ENCODE measurements at places on chromosomes 4 and X.

DNA sequence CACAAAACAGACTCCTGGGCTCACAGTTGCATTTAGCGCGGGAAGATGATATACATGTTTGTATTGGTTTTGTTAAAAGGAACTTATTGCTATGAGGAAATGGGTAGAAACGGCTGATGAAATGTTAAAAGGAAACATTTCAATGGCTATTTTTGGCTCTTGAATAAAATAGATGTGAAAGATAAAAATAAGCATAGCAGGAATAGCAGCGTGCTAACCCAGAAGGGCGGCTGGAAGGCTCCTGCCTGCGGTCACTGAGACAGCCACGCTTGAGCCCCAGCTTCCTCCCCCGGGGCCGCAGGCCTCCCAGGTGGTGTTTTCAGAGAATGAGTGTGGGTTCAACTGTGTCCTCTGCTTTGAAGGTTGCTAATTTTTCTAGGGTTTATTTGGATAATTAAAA, 35.0 kb upstream of the CLCN4 start:
- DNase-seq = no peak

DNA sequence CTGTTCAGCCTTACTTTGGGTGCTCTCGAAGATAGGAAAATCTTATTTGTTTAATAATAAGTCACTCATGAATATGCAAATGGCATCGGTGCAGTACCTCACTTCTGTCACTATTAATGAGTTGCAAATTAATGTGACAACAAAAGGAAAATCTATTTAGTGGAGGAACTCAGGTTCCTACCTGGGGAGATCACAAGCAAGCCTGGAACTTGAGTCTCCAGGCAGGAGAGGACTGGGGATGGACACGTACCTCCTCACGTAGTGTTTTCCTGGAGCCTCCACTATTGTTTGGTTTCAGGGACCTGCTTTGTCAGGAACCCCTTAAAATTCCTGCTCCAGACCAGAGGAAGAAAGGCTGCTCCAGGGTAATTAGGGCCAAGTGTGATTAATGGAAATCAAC, 82.1 kb downstream of the BCOR start:
- DNase-seq = no peak

- DNase-seq = no peak
Measured at GRCh38 chr4:133150486-133151340, 1.6 kb downstream of the PCDH10 start.

GRCh38 chrX:44274096-44274495, 69.4 kb downstream of the EFHC2 start:
- DNase-seq = no peak

GRCh38 chr4:125719987-125720386, 405.2 kb downstream of the FAT4 start:
- no peak for DNase-seq

DNA sequence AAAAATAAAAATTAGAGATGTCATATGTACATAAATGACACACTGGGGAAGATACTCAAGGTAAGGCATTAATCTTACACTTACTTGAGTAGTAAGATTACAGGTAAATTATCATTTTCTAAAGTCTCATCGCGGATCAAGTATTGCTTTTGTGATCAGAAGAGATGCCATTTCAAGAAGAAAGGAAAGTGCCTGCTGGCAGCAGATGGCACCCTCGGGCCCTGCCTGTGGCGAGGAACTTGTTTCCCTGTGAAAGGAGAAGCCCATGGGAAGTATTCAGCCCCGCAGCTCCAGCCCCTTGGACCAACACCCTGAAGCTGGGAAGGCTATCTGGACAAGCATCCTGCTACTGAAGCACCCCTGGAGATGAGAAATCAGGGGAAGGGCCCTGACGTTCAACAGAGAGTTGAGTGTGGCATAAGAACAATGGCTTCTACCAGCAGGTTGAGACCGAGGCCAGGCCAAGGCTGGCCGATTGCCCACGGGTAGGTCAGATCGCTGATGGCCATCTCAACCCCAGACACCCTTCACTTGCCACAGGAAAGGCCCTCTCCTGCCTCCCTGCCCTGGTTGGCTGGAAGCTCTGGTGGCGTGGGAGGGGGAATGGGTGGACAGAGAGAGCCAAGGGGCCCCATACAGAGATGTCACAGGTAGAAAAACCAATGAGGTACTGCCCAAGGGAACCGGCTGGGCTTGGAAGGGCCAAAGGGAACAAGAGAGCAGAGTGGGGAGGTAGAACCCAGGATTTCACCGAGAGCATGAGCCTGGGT, 18.8 kb upstream of the MXD4 start:
- DNase-seq = no peak

DNA sequence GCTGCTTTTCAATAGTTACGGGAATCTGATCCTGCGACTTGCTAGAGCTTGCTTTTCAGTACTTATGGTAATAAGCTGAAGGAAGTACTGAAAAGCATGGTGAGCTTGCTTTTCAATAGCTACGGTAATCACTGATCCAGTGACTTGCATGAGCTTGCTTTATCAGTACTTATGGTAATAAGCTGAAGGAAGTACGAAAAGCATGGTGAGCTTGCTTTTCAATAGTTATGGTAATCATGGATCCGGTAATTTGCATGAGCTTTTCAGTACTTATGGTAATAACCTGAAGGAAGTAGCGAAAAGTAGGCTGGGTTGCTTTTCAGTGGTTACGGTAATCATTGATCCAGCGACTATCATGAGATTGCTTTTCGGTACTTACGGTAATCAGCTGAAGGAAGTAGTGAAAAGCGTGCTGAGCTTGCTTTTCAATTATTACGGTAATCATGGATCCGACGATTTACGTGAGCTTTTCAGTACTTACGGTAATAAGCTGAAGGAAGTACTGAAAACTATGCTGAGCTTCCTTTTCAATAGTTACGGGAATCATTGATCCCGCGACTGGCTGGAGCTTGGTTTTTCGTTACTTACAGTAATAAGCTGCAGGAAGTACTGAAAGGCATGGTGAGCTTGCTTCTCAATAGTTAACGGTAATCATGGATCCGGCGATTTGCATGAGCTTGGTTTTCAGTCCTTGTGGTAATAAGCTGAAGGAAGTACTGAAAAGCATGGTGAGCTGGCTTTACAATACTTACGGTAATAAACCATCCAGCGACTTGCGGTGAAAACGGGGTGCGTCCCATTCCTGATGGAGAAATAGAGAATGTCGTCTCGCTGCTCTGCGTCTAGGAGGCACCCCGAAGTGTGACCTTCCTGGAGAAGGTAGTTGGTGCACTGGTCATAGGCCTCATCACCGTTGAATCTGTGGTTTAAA, 6.5 kb downstream of the CRLF2 start:
- DNase-seq = peak; percentile 95

DNA sequence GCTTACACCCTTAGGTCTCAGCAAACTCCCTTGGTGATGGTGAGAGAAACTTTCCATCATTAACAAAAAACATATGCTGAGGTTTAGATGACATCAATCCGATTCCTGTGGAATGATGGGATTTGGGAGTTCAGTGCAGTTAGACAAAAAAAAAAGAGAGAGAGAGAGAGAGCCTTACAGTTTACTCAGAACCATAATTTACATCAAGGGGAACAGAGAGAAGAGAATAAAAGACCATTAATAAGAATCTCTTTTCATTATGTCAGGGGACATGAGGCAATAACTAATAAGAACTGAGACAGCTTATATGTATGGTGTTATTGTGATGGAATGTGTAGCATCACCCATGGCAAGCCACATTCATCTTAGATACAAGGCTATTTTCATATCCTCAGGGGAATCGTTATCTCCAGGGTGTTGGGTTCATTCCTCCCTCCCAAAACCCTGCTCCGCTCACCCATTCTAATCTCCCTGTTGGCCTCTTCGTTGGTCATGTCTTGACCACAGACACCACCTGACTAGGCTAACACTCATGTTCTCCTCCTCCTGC, 175.7 kb upstream of the MXRA5 start:
- no peak for DNase-seq

GRCh38 chr4:139951021-139951420, 203.0 kb downstream of the MAML3 start:
- DNase-seq = no peak

GRCh38 chr4:174631901-174632758, 109.8 kb upstream of the HPGD start:
- no peak for DNase-seq

- DNase-seq = no peak
Measured at GRCh38 chr4:159227984-159228383, 125.1 kb downstream of the RAPGEF2 start.

- DNase-seq = no peak
Measured at GRCh38 chrX:9865804-9866472, 79.7 kb downstream of the SHROOM2 start.

- DNase-seq = no peak
Measured at GRCh38 chr4:78799551-78800495, 23.7 kb downstream of the BMP2K start.

DNA sequence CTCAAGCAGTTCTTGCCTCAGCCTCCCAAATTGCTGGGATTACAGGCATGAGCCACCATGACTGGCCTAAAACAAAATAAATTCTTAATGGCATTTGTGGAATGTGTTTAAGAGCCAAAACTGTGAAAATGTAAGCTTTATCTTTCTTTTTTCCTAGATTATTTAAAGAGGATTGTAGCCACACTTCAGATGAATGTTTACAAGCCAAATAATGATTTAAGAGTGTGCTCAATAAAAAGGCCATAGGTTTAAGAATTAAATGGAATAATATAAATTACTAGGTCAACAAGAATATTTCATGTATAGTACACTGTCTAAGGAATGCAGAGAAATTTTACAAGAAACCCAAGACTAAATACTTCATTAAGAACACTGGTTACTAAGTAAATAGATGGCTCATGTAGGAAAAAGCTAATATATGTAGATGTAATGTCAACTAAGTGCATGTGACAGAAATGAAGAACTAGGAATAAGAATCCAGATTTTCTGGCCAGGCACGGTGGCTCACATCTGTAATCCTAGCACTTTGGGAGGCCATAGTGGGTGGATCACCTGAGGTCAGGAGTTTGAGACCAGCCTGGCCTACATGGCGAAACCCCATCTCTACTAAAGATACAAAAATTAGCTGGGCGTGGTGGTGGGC, 21.3 kb upstream of the UGDH start:
- no peak for DNase-seq

- no peak for DNase-seq
Measured at GRCh38 chrX:15973946-15974345, 119.3 kb upstream of the AP1S2 start.

DNA sequence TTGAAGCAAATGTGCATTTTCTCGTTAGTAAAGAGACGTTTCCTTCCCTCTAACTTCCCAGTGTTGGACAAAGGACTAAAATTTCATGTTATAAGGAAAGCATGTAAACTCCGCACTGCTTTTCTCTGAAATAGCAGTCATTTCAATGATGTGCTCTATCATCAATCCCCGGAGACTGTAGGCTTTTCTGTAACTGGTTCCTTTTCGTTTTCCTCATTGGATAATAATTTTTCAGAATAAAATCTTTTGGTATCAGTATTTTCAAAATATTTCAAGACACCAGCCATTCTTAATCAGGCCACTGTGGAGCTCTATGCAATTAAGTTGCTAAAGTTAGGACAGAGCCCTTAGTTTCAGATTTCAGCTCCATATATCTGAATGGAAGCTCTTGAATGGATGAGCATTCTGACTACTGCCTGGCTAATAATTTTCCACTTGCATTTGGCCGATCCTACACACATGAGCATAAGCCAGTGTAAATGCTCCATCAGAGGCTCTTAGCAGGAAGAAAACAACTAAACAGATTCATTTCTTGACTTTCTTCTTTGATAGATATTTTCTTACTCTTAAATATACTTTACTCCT, 157.7 kb downstream of the CHIC2 start:
- DNase-seq = no peak

GRCh38 chrX:536616-537015, 94.0 kb upstream of the SHOX start:
- no peak for DNase-seq

DNA sequence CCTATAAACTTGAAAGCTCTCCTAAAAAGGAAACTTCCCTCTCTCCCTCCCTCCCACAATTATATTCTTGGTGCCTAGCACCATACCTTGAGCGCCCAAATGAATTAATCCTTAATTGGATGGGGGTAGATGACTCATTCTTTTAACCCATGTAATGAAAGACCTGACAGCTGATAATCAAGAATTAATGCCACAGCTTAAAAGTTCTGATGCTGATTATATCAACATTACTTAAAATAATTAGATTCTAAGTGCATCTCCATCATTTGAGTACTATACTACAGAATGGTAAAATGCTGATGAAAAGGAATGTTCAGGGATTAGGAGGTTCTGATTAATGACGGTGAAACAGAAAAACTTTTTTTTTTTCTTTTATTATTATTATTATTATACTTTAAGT, 117.0 kb downstream of the ENOX2 start:
- no peak for DNase-seq

DNA sequence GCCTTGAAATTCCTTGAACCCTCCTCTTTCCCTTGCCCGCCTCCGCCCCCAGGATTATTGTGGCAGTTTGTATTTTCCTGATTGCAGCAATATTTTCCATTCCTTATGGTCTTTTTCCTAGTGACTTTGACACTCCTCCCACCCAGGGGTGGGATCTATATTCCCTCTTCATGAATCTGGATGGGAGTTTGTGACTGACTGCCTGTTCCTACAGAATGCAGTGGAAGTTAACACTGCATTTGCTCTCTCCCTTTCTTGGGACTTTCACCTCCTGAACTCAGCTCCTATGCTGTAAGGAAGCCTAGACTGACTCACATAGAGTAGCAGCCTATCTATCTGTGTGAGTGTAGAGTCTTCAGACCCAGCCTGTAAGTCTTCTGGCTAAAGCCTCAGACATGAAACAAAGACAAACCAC, 2.2 kb downstream of the FUNDC2 start:
- DNase-seq = no peak

DNA sequence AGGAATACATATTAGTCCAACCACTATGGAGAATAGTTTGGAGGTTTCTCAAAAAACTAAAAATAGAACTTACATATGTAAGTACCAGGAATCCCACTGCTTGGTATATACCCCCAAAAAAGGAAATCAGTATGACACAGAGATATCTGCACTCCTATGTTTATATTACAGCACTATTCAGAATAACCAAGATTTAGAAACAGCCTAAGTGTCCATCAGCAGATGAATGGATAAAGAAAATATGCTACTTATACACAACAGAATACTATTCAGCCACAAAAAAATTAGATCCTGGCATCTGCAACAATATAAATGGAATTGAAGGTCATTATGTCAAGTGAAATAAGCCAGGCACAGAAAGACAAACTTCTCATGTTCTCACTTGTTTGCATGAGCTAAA, 27.5 kb upstream of the ABCG2 start:
- DNase-seq = no peak

- DNase-seq = no peak
Measured at GRCh38 chr4:124468360-124468759, 244.2 kb downstream of the ANKRD50 start.

DNA sequence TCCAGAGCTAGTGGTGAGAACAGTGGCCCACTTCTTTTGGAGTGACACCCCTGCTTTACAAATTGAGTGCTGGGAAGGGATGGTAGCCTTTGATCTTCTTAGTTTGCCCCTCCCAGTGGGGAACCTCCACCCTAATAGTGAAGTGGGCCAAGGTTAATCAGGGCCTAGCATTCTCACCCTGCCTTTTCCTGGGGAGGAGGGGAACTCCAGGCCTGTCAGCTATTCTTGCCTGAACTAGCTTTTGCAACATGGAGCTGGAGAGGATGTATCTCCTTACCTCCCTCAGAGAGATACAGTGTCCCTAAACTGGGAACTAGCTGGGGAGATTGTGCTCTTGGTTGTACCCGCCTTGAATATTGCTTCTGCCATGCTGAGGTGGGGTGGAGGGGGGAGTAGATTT, 20.6 kb downstream of the PHKA1 start:
- DNase-seq = no peak
